Pancreas (tissue), 10 donors: ENCODE measurements at places on chromosomes 12 and 14. TPM values are rescaled to one million over a fixed set of nuclear protein-coding genes. Genes with fewer than 3 reads are reported as not detected.

Gene NEUROD4
- total RNA-seq = not detected

Gene CLEC4C
- not detected for total RNA-seq

Gene OR10P1
- total RNA-seq = not detected

Gene OR10G2
- total RNA-seq = not detected

Gene STYK1
- 0.23 TPM for total RNA-seq

Gene RFX4
- total RNA-seq = 0.06 TPM

Gene P2RX2
- 0.09 TPM for total RNA-seq

Gene LRRIQ1
- total RNA-seq = 0.87 TPM

Gene GDF3
- total RNA-seq = not detected

Gene LIN52
- 3.4 TPM for total RNA-seq

Gene AMIGO2
- 1.3 TPM for total RNA-seq

Gene DPF3
- 1.2 TPM for total RNA-seq

Gene KRT82
- not detected for total RNA-seq

Gene VRTN
- total RNA-seq = 0.12 TPM

Gene DNAI7
- total RNA-seq = 0.95 TPM
